ENCODE measurements at places on chromosomes 4 and X.
A peak's percentile ranks its signal among the peaks of the same experiment; 100 is the strongest.

GRCh38 chr4:152944666-152945320 lies 8.7 kb downstream of the FHDC1 start:
- DNase-seq = no peak

DNA sequence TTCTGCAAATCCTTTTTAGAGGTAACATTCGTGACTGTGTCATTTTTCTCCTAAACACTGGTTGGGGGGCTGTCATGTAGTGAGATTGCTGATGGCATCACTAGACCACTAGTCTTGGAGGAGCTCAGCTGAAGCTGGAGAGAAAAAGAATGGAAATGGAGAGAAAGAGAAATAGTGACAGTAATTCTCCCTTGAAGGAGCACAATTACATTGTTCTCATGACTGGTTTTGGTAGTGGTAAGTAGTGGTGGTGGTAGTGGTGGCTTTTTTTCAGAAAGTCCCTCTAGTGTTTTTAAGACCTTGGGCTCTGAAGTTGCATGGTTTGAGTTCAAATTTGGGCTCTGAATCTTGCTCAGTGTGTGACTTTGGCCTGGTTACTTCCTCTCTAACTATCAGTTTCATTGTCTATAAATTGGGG lies 99.8 kb downstream of the LARP7 start:
- DNase-seq = no peak

DNA sequence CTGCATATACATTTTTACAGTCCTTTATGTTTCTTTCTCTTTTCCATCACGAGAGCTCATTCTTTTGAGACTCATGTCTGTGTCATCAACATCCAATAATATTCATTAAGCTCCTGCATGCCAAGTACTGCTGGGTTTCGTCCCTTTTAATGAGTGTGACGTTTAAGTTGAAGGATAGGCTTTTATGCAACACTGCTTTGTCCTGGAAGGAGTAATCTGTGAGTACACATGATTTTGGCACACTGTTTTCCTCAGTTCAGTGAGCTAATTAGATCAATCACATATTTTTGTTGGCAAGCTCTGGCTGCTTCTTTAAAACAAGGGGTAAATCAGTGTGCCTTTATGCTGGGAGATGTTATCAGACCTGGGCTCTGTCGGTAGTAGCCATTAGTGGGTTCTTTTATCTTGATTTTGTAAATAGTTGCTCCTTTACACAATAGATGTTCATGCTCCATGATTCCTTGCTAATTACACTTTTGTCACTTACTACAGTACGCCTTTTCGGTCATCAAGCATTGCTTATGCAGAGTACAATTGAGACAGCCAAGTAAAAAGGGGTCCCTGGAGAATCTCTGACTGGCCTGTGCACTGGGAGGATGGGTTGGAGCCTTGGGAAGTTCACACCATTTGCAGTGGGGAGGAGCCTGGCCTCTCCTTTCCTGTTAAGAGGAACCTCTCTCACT lies 132.6 kb downstream of the FHIP1A start:
- DNase-seq = no peak

DNA sequence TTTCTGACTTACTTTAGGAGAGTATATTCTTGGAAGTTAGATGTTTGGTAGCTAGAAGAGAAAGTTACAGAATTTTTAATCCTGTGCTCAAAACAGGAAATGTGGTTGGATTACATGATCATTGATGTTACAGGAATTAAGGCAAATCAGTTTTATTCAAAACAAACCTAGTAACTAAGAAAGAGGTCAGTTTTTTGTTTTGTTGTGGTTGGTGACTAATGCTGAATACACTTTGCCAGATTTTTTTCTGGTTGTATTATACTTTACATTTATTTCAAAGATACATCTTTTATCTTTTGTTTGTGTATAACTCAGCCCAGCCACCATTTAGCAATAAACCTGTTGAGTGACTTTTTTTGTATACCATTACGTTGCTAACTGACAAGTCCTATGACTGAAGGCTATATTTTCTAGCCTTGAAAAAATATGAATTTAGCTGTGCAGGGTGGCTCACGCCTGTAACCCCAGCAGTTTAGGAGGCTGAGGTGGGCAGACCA lies 116.7 kb downstream of the KLHL8 start:
- DNase-seq = no peak

- DNase-seq = no peak
Measured at GRCh38 chr4:26237916-26238315, 82.9 kb upstream of the RBPJ start.

DNA sequence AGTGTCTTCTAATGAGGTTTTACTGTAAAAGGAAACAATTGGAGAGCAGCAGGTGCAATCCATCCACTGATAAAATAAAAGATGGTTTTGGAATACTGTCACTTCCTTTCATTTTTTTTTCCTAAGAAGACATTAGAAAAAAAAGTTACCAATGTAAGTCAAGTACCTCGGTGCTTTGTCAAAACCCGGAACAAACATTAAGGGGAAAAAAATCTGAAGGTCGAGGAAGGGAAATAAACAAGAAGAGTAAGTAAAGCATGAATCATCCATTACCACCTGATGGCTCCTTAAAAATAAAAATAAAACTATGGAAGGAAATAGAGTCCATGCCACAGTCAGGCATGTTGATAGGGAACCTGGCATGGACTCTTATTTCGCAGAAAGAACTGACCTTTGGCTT lies 15.3 kb upstream of the XPNPEP2 start:
- no peak for DNase-seq

- DNase-seq = peak; percentile 72
Measured at GRCh38 chrX:118839334-118839958, 15.8 kb downstream of the ZCCHC12 start.

DNA sequence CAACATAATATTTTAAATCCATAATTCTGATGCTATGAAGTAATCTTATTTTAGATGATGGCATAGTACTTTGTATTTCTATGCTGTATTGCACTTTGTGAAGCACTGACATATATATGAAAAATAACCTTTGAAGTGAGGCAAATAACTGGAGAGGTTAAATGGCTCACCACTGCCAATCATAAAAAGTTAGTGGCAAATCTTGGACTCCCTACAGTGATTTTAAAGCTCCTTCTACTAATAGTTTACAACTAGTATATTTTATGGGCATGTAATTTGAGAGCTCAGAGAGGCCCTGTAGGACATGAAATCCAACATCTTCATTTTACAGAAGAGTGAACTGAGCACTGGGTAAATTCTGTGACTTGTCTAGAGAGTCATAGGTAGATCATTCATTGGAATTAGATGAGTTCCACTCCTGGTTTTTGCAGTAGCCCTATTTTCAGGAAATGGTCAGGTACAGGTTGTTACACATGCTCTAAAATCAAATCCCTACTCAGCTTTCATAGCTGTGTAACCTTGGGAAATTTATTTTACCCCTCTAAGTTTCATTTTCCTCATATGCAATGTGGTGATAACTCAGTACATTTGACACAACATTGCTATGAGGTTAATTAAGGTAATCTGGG lies 804 bp upstream of the GC start:
- no peak for DNase-seq

GRCh38 chrX:93319609-93320008 lies 353.8 kb downstream of the NAP1L3 start:
- no peak for DNase-seq

DNA sequence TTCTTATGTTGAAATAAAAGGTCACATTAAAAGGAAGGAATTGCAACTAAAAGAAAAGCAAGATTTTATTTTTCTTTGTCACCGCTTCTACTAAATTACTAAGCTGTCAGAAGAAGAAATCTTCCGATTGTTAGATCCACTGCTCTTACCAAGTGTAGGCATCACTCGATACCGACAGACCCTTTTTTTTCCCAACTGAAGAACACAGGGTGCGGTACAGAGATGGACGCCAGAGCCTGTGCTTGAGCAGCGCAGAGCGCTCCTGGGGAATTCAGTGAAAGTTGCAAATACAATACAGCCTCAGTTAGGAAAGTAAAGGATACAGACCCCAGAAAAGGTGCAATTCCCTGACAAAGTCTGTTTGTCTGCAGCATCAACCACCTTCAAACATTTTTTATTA lies 94.9 kb upstream of the WDR17 start:
- no peak for DNase-seq

DNA sequence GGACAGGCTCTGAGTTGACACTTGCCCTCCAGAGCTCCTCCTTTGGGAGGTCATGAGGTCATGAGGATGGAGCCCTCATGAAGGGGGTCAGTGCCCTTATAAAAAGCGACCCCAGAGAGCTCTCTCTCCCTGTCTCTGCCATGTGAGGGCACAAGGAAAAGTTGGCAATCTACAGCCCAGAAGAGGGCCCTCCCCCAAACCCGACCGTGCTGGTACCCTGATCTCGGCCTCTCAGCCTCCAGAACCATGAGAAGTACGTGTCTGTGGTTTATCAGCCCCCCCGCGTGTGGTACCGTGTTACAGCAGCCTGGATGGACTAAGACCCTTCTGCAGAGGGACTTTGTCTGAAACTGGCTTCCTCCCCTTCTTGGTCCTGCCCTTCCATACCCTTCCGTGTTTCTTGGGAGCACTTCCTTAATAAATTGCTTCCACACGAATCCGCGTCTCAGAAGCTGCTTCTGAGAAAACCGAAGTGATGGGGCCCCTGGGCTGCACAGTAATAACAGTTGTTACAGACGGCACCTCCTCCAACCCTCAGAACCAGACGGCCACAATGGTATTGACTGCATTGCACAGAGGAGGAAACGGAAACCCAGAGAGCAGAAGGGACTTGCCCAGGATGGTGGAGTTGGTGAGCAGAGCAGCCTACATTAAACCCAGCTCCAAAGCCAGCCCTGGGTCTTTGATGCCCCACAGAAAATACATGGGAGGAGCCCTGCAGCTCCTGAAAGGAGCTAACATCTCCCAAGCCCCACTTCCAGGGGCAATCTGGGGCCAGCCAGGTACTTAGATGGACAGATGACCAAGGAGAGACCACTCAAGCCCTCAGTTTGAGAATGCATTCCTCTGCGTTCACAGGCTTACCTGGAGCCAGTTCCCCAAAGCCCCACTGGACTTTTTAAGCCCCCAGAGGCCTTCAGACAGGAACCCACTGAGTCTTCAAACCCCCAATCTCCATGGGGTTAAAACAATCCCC lies 242.7 kb downstream of the BCOR start:
- DNase-seq = no peak

- no peak for DNase-seq
Measured at GRCh38 chr4:35548921-35549320, 695.4 kb downstream of the ARAP2 start.

- DNase-seq = no peak
Measured at GRCh38 chr4:146214238-146214637, at the start of gene REELD1. TSS of gene REELD1 (plus strand) at chr4:146214538. CDS start at chr4:146216953, 2,415 bp downstream.

DNA sequence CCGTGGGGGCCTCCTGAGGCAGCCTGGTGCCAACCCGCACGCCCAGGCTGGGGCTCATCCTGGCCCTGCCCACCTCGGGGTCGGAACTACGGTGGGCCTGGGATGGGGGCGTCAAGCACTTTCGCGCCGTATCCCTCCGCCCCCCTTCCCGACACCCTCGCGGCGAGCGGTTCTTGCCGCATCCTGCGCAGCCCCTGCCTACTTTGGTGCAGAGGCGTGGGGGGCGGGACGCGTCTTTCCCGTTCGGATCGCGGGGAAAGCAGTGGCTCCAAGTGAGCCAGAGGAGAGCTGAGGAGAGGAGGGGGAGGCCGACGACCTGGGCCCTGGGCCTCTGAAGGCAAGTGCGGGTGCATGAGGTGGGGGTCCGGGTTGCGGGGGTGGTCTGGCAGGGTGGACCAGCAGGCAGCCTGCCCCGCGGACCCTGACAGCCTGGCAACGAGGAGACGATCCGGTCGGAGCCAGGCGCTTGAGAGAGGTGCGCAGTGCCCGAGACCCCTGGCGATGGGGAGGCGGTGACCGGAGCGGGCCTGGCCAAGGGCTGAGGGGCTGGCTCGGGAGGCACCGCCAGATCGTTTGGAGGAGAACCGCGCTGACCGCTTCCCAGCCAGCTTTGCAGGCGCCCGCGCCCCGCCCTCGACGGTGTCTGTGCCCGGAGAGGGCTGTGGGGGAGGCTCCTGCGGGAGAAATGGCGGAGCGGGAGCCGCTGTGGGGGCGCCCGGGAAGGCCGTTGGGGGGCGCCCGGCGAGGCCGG lies at the start of gene GPRASP2:
Gene GPRASP2, plus strand, starts transcription at position 233 of the 751 bp plus-strand sequence. CDS start 2,422 bp downstream, outside the sequence.
- no peak for DNase-seq

DNA sequence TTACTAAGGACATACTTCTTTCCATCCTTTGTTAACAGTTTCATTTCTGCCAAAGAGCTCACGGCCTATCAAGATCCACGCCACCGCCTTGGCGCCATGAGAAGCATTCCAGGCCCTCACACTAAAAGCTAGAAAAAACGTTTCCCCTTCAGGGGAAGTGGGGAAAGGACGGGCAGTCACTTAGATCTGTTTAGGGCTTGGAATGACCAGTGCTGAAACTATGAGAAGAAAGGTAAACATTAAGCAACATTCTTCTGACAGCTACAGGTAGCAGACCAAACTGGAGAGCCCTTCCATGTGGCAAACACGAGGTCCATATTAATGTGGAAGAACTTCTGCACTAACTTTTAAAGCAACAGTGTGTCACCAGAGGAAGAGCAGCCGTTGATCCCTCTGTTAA lies 146.7 kb downstream of the SH3KBP1 start:
- no peak for DNase-seq

DNA sequence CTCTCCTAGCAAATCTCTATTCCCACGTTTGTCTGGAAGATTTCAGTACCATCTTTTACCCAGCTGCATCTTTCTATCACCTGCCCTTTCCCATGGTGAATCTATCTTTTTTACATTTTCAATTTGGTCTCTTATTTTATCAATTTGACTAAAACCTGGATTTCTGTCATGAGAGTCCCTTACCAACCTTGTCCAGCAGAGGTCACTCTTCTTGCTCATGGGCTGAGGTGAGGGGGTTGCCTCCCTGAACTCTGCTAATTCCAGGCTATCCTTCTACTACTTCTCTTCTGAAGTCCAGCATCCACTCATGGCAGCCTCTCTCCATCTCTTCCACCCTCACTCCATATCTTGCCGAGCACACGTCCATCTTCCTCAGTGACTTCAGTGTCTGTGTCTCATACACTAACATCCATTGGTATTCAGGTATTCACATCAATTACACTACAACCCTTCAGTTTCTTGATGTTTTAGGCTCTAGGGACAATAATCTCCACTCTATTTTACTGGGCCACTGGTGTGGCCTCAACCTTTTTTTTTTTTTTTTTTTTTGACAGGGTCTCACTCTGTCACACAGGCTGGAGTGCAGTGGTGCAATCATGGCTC lies 17.8 kb upstream of the ZNF827 start:
- DNase-seq = peak; percentile 40

- DNase-seq = peak; percentile 13
Measured at GRCh38 chr4:74189331-74190043, 31.6 kb downstream of the MTHFD2L start.

DNA sequence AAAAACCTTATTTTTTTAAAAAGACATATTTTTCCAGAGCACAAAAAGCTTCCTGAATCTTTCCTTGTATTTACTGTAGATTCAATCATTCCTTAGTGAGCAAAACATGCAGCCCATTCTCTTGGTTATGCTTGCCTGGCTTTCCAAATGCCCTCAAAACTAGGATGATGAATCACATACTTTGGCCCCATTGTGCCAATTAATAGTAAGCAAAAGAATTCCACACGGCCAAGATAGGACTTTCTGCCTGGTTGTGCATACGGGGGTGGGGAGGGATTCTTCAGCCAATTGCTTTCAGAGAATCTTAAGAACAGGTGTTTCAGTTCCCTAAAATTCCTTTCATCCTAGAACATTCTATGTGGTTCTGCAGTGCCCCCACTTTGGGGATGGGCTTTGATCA lies 7.0 kb downstream of the RAI2 start:
- DNase-seq = no peak

- DNase-seq = no peak
Measured at GRCh38 chrX:97481228-97481627, 597.5 kb downstream of the RPA4 start.

- no peak for DNase-seq
Measured at GRCh38 chr4:112002248-112002661, 143.0 kb upstream of the FAM241A start.
